ENCODE measurements at places on chromosomes 16 and 17.

DNA sequence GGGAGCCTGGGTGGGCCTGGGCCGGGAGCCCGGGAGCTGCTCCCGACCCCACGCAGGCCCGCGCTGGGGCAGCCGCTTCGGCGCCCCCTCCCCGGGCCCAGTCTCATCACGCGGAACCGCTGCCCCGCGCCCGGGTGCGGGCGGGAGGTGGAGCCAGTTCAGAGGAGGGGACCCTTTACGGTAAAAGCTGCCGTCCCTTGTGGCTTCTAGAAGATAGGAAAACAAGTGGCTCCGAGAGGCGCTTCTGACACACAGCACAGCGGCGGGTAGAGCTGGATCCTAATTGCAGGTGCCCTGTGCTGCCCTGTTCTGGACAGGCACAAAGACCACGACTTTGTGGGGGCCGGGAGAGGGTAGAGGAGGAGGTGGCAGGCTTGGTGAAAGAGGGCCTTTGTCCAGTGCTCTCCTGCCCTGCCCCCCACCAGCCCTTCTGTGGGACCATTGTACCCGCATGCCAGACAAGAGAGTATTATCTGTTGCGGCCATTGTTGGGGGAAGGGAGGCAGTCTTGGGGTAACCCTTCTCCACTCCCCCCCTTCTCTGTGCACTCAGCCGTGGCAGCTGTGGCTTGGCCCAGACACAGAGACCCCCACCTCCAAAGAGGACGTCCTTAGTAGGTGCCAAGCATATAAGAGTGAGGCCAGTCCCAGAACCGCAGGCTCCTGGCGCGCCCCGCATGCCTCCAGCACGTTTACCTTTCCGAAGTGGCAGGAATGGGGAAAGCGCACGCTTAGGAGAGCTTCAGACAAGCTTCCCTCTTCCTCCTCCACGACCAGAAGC is 736 bp downstream of the CNP start:
- peak; percentile 18 for DNase-seq

DNA sequence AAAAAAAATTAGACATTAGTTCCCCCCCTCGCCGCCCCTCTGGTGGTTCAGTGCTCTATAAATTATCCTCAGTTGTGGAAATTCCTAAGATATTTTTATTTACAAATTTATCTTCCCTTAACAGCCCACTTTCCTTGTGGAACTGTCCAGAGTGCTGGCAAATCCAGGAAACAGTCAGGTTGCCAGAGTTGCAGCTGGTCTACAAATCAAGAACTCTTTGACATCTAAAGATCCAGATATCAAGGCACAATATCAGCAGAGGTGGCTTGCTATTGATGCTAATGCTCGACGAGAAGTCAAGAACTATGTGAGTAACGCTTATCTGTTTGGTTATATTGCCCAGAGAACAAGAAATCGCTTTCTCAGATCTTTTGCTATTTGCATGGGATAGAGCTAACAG is 2.9 kb downstream of the KPNB1 start:
- no peak for DNase-seq

DNA sequence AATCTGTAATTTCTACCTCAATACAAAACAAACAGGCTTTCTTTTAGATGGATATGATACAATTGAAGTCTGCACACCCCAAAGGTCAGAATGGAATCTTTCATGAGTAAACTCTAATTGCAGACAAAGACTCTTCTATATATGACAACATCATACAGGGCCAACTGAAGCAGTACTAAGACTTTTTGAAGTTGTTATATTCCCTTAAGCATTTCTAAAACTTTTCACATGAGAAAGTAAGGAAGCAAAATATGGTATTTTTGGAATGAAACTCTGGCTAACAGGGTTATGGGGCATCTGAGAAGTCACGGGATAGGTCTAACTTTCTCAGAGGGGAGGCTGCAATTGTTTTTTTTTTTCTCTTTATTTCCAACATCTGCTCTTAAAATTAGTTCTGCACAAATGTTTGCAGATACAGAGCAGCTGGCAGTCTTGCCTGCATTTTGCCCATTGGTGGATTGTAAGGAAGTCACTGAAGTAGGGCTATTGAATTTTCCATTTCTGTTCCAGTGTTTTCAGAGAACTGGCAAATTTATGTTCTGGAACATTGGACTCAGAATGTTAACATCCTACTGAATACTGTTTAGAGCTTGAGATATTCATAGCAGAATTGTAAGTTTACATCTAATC is 59.1 kb downstream of the SSH2 start:
- no peak for DNase-seq

DNA sequence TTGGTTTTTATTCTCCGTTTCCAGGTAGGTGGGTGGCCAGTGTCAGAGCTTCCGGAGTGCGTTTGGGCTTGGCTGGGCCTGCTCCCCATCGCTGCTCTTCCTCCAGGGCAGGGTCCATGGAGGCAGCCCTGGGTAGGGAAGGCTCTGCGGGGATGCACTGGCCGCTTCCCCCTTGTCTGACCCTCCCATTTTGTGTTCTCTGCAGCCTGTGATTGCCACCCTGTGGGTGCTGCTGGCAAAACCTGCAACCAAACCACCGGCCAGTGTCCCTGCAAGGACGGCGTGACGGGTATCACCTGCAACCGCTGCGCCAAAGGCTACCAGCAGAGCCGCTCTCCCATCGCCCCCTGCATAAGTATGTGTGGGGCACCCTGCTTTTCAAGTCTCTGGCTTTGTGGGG is 158.3 kb downstream of the NTN1 start:
- no peak for DNase-seq

DNA sequence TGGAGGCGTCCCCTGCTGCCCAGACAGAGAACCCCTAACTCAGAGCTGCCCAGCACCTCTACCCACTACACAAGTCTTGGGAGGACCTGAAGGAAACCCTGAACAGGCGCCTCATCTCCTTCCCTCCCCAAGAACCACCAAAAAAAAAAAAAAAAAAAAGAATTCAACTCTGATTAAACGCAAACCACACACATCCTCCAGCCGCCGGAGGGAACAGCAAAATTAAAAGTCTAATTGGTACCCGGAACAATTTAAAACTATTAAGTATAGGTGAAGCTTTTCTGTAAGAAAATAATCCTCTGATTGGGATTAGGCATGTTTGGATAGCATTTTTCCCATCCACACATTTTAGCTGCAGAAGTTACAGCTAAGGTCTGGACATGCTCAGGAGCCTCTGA is 202.7 kb downstream of the ZNF423 start:
- no peak for DNase-seq

DNA sequence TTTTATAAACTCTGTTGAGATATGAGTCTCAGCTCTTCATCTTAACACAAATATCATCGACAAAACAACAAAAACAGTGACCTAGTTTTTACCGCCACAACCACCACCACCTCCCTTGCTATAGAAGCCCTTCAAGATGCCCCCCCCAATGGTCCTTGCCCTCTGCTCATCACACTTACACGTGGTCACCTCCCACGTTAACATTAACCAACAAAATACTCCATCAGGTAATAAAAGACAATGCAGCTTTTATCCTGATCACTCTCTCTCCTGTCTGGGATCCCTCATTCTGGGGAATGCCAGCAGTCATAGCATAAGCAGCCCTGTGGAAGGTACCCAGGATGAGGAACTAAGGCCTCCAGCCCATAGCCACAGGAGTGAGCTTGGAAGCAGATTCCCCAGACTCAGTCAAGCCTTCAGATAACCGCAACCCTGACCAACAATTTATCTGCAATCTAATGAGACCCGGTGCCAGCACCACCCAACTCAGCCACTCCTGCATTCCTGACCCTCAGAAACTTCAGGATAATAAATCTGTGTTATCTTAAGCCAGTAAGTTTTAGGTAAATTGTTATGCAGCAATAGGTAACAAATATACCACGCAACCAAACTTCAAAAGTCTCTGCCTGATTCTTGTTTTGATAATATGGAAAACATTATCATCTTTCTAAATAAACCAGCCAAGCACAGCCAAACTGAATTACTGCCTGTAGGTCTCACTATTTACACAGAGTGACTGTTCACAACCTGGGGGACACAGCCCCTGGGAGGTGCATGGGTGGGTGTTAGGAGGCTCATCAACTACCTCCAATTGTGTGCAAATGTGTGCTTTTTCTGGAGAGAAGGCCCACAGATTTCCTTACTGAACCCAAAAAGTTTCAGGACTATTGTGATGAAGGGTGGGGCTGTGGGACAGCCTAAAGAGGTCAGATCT is 6.1 kb downstream of the PECAM1 start:
- no peak for DNase-seq

DNA sequence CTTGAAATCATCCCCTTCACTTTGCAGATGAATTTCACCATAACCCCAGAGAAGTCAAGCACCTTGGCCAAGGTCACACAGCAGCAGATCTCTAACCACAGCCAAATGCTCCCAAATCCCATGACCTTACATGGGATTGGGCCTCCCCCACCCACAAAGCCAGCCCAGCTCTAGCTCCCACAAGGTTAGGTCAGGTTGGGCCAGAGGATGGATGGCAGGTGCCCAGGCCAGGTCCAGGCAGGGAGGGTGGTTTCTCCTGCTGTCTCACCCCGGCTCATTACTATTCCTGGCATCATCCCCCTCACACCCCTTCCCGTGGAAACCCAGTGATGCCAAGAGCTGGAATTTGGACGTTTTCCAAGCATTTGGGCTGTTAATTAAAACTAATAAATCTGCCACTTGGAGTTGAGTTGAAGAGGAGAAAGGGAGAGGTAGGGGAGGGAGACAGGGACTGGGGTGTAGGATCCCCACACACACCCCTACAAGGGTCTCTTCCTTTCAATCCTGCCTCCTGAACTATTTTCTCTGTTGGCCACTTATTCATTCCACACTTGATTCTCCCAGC is 181.6 kb downstream of the TMEM132E start:
- no peak for DNase-seq

GRCh38 chr17:52025236-52025635 is 133.3 kb downstream of the CA10 start:
- no peak for DNase-seq

All from activated CD8-positive, alpha-beta memory T cell treated with anti-CD3 and anti-CD28 coated beads for 48 hours (primary cell).